Stimulated activated CD8-positive, alpha-beta memory T cell treated with anti-CD3 and anti-CD28 coated beads, Interleukin-2, amount 100 ng/mL, for 1 hour (primary cell): ENCODE measurements at places on chromosomes 7 and 10.

DNA sequence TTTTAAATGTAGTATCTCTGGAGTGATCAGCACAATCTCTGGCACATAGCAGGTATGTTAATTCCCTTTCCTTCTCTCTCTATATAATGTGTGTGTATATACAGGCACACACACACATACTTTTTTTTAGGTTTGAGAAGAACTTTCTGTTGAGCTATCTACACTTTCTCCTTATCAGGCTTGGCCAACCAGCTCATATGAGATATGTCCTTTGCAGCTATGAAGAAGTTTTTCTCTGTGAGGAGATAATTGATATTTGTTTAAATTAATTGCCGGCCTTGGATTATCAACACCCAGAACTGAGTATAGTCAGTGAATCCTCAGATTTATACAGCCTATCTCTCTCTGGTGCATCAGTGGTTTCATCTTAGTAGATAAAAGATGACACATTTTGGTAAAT lies 2.3 kb upstream of the MCU start:
- no peak for DNase-seq

DNA sequence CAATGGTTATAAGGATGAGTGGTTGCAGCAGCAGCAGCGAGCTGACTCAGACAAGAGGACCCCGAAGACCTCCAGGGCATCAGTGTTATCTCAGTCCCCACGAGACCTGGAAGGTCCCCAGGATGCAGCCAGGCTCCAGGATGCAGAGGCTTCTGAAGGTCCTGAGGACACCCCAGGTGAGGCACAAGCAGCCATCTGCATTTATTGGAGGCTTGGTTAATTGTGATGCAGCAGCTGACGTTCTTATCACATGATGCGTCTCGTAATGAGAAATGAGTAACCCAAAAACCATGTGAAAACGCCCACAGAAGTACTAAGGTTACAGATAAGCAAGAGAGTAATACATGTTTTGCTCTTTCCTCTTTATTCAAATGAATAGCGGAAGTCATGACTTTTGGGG lies 17.4 kb downstream of the C7orf57 start:
- DNase-seq, result no peak

- no peak for DNase-seq
Measured at GRCh38 chr7:66307591-66308215, 102.6 kb downstream of the TPST1 start.

DNA sequence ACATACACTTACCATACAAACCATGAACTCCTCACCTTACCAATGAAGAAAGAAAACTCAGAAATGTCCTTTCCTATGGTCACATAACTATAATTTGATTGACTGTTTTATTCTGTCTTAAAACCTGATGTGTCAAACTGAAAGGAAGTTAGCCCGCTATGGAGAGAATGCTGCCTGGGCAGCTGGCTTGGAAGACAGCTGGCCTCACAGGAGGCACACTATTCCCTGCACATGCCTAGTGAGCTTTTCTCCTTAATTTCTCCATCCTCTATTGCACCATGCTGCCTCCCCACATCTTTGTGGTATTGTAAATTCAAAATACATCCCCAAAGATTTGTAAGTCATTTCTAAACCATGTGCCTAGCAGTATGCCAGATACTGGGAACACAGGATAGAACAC lies 163.3 kb downstream of the STK31 start:
- DNase-seq, result no peak

DNA sequence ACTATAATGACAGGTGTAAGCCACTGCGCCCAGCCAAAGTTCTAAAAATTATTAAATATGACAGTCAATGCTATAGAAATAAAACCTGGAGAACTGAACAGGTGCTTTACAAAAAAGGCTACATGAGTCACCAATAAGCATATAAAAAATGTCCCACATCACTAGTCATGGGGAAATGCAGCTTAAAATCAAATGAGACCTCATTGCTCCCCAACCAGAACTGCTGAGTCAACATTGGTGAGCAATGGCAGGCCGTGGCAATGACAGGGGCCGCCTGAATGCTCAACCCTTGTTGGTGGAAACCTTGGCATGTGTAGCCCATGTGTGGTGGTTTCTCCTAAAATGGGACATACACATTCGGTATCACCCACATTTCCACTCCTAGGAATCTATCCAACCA lies 352.3 kb upstream of the KLF6 start:
- no peak for DNase-seq

GRCh38 chr10:132062116-132062515 lies 3.6 kb upstream of the JAKMIP3 start:
- no peak for DNase-seq

DNA sequence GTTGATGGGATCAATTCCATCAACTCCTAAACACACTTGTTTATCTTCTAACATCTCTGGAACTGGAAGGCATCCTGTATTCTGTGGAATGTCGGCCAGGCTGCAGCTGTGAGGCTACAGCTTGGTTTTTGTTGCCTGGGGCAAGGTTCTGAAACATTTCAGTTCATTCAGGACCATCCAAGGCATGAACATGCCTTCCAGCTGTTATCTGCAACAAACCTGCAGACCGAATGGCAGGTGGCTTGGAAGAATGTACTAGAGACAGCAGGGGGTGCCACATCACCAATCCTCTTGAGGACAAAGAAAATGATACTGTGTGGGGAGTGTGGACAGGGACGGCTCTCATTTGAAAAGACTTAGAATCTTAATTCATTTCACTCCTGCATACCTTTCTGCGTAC lies 12.4 kb downstream of the PAPOLB start:
- DNase-seq, result no peak

- DNase-seq, result no peak
Measured at GRCh38 chr10:95451568-95452524, 109.3 kb downstream of the SORBS1 start.

- DNase-seq, result no peak
Measured at GRCh38 chr10:125534515-125534914, 148.4 kb downstream of the TEX36 start.

DNA sequence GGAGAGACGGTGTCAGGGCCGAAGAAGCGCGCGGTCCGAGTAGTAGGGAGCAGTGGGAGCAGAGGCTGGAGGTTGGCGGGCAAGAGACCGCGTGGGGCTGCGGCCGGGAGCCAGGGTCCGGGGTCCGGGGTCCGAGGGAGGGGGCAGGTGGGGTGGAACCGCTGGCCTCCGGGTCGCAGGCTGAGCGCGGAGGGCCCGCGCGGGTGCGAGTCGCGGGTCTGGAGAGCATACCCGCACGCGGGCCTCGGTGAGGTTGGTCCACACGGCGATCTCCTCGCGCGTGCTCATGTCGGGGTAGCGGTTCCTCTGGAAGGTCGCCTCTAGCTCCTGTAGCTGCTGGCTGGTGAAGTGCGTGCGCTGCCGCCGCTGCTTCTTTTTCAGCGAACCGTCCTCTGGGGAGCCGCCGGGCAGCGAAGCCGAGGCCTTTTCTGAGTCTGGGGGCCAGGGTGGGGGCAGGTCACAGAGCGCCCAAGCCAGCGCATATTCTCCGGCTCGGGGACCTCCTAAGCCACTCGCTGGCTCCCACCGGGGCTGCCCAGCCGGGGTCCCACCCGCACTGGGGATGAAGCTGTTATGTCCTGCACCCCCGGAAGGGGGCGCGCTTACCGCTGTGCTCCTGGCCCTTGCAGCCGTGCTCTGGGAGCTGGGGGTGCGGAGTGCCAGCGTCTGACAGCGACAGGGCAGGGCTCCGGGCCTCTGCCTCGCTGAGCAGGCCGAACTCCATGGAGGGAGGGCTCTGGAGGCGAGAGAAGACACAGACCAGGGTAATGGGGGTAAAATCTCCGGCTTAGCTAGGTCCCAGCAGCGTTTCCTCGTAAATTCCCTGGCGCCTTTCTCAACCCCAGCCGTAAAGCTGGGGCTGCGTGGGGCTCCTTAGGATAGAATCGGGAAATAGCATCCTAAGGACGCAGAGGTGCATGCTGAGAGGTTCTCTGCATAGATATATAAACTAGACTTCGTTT lies 5.5 kb downstream of the ELOVL3 start:
- DNase-seq, result peak; percentile 42

- DNase-seq, result no peak
Measured at GRCh38 chr7:126715076-126715475, 537.7 kb downstream of the GRM8 start.

DNA sequence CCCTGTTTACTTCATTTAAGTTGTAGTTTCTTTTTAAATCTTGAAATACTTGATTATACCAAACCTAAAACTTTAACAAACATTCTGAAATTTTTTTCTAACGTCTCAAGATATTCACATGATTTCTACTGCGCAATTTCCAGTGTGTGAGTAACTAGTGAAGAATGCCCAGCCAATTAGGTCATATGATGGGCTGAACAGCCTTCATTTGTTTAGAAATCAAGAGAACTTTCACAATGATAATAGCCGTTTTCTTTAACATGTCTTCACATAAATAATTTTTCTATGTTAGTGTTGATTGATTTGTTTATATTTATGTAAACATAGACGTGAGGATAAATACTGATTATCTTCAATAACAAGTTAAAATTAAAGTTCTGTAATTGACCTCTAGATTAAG lies 21.8 kb downstream of the STAM start:
- DNase-seq, result no peak

DNA sequence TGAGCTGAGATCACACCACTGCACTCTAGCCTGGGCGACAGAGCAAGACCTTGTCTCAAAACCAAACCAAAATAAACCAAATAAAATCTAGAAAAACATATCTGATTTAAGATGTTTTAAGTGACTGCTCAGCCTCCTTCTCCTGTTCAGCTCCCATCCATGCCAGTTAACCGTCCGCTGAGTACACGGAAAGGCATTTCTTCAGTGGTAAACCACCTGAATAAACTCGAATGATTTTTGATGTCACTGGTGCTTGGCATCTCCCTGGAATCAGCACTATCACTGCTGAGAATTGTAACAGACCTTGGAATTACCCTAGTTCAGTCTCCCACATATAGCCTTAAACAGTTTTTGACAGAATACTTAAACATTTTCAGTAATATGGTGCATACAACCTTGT lies 24.1 kb upstream of the NRCAM start:
- no peak for DNase-seq

- DNase-seq, result no peak
Measured at GRCh38 chr7:84113286-84113685, 81.3 kb downstream of the SEMA3A start.

GRCh38 chr10:31683682-31684081 lies 244.9 kb downstream of the ARHGAP12 start:
- DNase-seq, result no peak

DNA sequence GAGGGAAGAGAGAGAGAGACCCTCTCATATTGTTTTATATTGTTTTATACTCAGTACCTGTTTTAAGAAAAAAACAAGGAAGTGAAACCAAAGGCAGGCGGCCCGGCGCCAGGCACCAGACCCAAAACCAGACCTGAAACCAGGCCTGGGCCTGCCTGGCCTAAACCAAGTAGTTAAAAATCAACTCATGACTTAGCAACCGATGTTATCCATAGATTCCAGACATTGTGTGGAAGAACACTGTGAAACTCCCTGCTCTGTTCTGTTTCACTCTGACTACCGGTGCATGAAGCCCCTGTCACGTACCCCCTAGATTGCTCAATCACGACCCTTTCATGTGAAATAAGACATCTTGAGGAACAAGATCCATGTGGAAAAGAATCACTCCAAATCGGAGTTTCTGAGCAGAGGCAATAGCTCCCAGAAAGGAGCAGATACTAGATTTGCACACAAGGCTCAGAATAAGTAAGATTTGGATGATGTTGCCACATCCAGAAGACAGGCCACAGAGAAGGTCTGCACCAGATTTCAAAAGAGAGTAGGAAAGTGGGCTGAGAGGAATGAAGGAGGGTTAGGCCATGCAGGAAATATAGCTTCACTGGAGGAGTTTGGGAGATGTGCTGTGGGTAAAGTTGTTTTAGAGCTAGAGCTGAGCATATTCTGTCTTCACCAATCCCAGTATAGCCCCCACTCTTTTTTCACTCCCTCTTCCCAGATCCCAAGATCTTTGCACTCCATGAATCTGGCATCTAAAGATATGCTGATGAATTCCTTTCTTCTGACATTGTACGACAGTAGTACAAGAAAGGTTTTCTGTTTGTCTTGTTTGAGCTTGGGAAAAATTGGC lies 8.8 kb upstream of the ZNF248 start:
- DNase-seq, result no peak

DNA sequence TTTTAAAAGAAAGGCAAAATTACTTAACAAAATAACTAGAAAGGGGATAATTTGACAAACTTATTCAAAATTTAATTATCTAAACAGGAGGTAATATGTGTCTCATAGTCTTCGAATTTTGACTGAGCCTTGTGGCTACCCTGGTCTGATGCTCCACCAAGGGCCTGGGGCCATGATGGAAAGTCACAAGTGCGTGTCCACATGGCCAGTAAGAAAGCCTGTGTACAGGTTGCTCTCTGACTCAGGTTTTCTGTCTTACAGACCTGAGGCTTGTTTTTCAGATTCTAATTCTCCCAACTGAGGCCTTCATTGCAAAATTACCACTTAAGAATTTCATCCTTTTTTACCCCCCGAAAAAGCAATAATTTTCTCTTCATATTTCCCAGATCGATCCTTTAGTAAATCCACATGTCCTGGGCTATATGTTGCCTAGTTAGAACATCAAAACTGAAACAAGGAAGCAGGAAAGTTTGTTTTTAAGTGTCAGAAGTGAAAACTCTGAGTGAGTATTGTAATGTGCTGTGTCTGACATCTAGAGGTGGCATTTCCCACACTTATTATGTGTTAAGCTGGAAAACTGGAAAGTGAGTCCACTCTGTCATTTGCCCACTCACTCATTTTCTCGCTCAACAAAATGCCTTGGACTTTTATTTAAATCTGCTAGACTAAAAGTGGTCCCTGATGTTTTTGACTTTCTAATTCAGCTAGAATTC lies 10.0 kb downstream of the CYP3A43 start:
- no peak for DNase-seq

DNA sequence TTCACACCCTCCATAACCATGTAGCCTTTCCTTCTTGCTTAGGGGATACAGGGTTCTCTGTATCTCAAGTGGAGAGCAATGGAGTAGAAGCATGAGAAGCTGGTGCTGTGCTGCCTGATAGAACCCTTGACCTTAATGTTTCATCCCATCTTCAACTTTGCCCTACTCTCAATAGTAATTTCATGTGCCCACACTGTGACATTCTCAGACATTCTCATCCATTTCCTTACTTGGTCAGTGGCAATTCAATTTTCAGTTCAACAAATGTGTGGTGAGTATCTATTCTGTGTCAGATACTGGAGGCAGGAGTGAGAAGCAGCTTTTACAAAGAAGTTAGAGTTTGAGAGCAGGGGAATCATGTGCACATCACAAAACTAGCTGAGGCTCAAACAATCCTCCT lies 16.1 kb downstream of the STRIP2 start:
- DNase-seq, result no peak

GRCh38 chr7:81604075-81604807 lies 165.6 kb downstream of the HGF start:
- no peak for DNase-seq

GRCh38 chr7:132183781-132184380 lies 392.4 kb downstream of the PLXNA4 start:
- DNase-seq, result no peak

- DNase-seq, result no peak
Measured at GRCh38 chr7:424301-424935, 95.2 kb downstream of the PDGFA start.

GRCh38 chr7:28126410-28127041 lies 54.1 kb downstream of the JAZF1 start:
- DNase-seq, result no peak

GRCh38 chr7:41685684-41686083 lies 17.2 kb downstream of the INHBA start:
- DNase-seq, result no peak

- DNase-seq, result no peak
Measured at GRCh38 chr7:151599401-151600227, 79.9 kb upstream of the RHEB start.
